ENCODE measurements at places on chromosomes 2 and 18. TPM values are rescaled to one million over a fixed set of nuclear protein-coding genes. Genes with fewer than 3 reads are reported as not detected.

The PREPL gene
- 168 TPM for polyA plus RNA-seq

The FZD7 gene
- polyA plus RNA-seq, result 70.0 TPM

The ELOA2 gene
- 0.13 TPM for polyA plus RNA-seq

The YWHAQ gene
- polyA plus RNA-seq, result 349 TPM

The MC5R gene
- 0.64 TPM for polyA plus RNA-seq

The MEIS1 gene
- 137 TPM for polyA plus RNA-seq
